ENCODE measurements at places on chromosomes 5 and 9. TPM values are rescaled to one million over a fixed set of nuclear protein-coding genes. Genes with fewer than 3 reads are reported as not detected.

The F2RL2 gene
- total RNA-seq: 4.9 TPM

The PSMD5 gene
- total RNA-seq: 58.3 TPM

DNA sequence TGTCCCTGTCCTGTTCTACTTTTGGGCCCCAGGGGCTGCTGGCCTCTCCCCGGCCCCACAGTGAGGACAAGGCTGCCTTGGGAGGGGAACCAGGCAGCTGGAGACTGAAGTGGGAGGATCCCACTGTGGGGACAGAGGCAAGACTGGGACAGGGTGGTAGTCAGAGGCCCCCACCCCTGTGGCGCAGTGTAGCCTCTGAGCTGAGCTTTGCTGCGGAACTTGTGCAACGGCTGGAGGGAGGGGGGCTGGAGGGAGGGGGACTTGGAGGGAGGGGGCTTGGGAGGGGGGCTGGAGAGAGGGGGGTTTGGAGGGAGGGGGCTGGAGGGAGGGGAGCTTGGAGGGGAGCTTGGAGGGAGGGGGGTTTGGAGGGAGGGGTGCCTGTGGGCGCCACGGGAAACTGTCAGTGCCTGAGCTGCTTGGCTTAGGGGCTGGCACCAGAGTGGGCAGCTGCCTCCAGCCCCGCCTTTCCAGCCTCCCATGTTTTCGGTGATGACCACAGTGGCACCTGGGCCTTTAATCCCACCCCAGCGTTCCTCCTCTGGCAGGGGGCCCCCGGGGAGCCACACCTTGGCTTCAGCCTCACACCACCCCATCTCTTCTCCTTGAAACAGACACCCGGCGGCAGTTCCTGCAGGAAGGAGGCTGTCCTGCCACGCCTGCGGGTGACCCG is 2.3 kb upstream of the FUT7 start:
- no peak for DNase-seq

The DAP gene
- total RNA-seq: 164 TPM

The ZNF462 gene
- 17.8 TPM for total RNA-seq

The NOXA1 gene
- total RNA-seq: not detected

GRCh38 chr5:24245821-24246220 is 399.0 kb downstream of the CDH10 start:
- DNase-seq: no peak

The PLAC8L1 gene
- not detected for total RNA-seq

DNA sequence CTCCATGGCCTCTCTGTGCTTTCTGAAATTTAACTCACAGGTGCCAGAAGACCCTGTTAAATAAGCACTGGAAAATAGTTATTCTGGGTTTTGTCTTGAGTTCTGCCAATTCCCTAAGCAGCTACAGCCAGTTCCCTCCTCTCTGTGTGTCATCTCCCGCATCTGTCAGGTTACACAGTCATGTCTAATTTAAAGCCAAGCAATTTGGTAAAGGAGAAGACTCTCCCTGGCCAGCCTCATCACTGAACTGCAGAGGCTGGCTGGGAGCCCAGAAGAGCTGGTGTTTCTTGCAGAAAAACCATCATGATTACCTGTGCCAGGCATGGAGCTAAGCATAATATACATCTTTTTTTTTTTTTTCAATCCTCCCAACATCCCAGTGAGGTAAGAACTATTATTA is 141.3 kb upstream of the ZNF366 start:
- DNase-seq: peak; percentile 72

The NDFIP1 gene
- total RNA-seq: 54.8 TPM

DNA sequence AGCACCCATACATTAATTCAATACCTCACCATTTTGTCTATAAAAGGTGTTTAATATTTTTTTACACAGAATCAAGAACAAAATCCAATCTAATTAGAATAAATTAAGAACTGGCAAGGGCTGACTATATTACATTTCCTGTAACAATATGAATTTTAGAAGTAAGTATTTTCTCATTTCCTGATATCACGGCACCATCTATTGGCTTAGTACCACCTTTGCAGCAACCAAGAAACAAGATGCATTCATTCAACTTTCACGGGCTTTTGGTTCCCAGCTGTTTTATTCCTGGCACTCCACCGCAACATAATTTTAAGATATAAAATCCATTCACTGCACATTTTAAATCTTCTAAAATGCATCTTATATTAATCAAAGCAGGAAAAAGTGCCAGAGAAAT is 20.6 kb downstream of the PSMB7 start:
- DNase-seq: no peak

The FSD1L gene
- total RNA-seq: 2.3 TPM

The GGTA1 gene
- total RNA-seq: not detected

The LRRC19 gene
- total RNA-seq: not detected

GRCh38 chr5:88140396-88140855 is 128.2 kb downstream of the TMEM161B start:
- no peak for DNase-seq

DNA sequence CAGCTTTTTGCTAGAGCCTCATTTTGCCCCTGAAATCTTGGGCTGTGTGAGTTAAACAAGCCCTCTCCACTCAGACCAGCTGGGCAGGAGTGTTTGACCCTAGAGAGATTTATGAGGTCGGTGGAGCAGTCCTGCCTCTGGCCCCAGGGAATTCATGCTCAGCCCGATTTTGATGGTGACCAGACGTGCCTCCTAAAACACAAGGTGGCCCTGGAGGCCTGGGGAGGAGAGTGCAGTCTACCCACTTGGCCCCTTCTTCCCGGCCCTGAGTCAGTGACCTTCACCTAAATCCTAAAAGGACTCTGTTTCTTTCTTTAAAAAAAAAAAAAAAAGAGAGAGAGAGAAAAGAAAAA is 86.6 kb upstream of the SAP30L start:
- no peak for DNase-seq

DNA sequence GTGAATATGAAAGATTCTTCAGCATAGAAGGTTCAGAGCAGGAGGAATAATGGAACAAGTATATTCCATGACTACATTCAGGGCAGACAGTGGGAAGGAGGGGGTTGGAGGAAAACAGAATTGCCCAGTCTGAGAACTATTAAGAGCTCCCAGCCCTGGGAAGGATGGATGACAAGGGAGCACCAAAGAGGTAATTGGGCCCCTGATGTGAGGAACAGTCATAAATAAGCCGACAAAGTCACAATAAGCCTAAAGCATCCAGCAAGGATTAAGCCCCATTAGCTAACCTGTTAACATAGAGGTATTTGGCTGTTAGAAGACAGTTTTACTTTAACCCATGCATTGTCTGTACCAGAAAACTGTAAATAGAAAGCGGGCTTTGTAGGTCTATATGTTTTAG is 348.7 kb upstream of the SEMA6A start:
- no peak for DNase-seq

GRCh38 chr5:54558362-54558761 is 40.8 kb downstream of the SNX18 start:
- peak; percentile 11 for DNase-seq

GRCh38 chr5:74382987-74383593 is 257.4 kb downstream of the ENC1 start:
- peak; percentile 90 for DNase-seq

DNA sequence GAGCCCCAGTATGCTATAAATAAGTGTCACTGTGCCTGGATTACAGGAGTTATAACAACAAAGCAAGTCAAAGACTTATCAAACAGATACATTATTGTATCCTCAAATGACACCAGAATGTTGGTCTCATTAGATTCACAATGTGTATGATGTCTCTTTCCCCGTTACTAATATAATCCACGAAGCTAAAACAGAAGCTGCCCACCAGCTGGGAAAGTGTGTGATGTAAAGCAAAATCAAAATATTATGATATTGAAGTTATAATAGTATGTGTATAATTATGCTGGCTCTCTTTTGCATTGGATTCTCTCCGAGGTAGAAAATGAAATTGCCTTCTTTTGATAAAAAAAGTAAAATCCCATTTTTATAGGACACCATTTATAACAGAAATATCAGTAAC is 127.3 kb upstream of the MAN2A1 start:
- DNase-seq: no peak

The SLC6A7 gene
- total RNA-seq: not detected

DNA sequence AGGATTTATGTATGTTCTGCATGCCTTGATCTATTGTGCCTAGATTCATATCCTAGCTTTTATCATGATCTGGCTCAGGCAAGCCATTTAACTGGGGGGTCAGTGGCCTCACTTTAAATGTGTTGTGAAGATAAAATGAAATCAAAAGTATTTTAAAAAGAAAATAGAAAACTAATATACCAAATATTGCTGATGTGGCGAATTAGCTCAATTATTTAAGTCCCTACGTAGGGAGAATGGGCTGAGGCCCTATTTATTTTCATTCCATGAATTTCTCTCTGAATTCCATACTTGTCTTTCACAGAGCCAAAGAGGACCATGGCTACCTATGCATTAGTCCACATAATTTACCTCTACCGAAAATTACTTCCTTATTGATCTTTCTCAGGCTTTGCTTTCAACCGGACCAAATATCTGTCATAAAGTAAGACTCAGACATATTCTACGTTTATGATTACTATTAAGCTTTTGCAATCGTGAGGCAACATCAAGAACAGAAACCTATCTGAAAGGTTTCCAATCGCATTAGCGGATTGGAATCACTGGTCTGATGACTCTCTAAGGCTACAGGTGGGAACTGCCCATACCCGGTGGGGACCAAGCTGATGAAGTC is 1.7 kb downstream of the MBLAC2 start:
- DNase-seq: no peak

Data from M059J (cell line).